Osteocyte (in vitro differentiated cells): ENCODE measurements at places on chromosomes 5 and 9. TPM values are rescaled to one million over a fixed set of nuclear protein-coding genes. Genes with fewer than 3 reads are reported as not detected.
A peak's percentile ranks its signal among the peaks of the same experiment; 100 is the strongest.

GRCh38 chr5:113145757-113146387, 169.3 kb downstream of the DCP2 start:
- peaks cover 2% of the 10 kb centered on the region for H3K36me3 ChIP-seq
- H3K4me3 ChIP-seq, result no peak overlapping the region
- H3K4me1 ChIP-seq, result peaks cover 6% of the 10 kb centered on the region
- no peak overlapping the region for H3K27ac ChIP-seq

DNA sequence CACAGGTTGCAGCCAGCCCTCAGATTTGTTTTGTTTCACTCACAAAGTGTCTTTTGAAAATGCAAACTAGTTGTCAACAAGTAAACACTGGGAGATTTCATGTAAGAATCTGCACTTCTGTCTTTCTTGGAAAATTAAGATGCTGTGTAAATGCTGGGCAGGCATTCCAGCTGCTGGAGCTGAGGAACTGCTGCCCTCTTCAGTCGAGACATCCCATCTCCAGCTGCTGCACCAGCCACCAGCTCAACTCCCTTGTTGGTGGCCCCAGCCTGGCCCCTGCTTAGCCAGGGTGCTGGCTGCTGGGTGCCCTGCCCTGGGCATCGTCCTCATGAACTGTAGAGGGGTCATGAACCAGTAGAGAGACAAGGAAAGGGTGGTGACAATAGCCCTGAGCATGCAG, 33.1 kb upstream of the AFAP1L1 start:
- H3K4me1 ChIP-seq, result no peaks in the 10 kb centered on the region
- H3K27me3 ChIP-seq, result peaks cover 35% of the 10 kb centered on the region
- no peak overlapping the region for H3K4me3 ChIP-seq
- DNase-seq, result no peak
- H3K36me3 ChIP-seq, result no peaks in the 10 kb centered on the region
- H3K27ac ChIP-seq, result no peak overlapping the region

GRCh38 chr5:111691914-111692313, 65.1 kb downstream of the NREP start:
- no peak overlapping the region for H3K27ac ChIP-seq
- H3K27me3 ChIP-seq, result no peaks in the 10 kb centered on the region
- H3K36me3 ChIP-seq, result peaks cover 2% of the 10 kb centered on the region
- H3K4me3 ChIP-seq, result no peak overlapping the region
- peaks cover 19% of the 10 kb centered on the region for H3K4me1 ChIP-seq
- DNase-seq, result no peak

DNA sequence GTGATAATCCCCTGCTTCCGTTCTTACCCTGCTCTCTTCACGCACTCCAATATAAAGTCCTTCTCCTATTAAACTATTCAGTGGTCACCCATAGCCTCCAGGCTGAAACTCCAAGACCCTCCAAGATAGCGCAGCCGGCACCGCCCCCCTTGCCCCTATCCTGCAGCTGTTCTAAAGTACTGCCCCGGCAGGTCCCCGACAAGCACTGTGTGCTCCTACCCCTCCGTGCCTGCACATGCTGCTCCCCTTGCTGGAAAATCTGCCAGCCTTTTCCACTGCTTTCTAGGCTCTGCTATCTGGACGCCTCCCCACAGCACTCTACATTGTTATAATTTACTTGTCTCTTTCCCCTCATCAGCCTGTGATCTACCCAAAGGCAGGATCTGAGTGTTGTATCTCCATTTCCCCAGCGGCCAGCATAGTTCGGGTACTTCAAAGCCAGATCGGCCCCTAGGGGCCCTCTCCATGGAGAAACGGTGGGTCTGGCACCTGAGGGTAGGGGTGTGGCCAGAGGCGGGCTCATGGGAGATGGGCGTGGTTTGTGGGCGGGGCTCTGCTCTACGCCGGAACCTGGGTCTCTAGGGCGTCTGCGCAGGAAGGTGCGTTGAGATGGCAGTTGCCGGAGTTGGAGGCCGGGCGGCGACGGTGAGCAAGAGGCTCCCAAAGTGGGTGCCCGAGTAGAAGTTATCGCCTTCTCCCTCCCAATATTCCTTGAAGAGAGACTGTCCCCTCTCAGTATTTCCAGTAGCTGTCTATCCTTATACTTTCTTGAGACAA, 83.5 kb upstream of the RUSC2 start:
- H3K27ac ChIP-seq, result no peak overlapping the region
- no peaks in the 10 kb centered on the region for H3K4me1 ChIP-seq
- H3K36me3 ChIP-seq, result peaks cover 13% of the 10 kb centered on the region
- H3K4me3 ChIP-seq, result no peak overlapping the region

DNA sequence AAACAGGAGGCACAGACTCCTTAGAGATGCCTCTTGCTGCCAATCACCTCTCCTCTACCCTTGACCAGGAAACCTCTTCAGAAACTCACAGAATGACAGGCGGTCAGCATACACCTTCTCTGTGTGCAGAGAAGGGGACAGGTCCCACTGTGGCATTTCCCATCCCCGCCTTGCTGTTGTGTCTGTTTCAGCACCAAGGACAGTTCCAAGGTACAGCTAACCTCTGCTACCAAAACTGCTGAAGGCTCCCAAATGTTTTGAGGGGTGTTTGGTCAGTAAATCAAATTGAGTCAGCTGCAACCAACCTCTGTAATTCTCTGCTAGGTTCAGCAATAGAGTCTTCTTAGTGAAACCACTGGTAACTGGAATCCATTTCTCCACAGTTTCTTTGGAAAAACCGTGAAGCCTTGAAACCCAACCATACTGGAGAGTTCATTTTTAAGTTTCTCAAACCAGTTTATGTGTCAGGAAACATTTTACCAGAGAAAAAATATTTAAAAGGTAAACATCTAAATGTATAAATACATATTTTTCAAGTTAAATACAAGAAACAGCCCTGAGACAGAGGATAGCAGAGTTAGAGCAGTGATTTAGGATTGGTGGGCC, 122.0 kb downstream of the DRD1 start:
- no peak for DNase-seq
- no peaks in the 10 kb centered on the region for H3K36me3 ChIP-seq
- no peaks in the 10 kb centered on the region for H3K27me3 ChIP-seq
- no peak overlapping the region for H3K4me3 ChIP-seq
- H3K27ac ChIP-seq, result no peak overlapping the region
- no peaks in the 10 kb centered on the region for H3K4me1 ChIP-seq

- DNase-seq, result peak; percentile 95
- H3K36me3 ChIP-seq, result no peaks in the 10 kb centered on the region
- no peaks in the 10 kb centered on the region for H3K27me3 ChIP-seq
- H3K4me1 ChIP-seq, result peaks cover 22% of the 10 kb centered on the region
- peak overlapping the region; percentile 83 for H3K4me3 ChIP-seq
These were observed 9.0 kb downstream of the RGS14 start for GRCh38 chr5:177366528-177367322.

- H3K27ac ChIP-seq, result no peak overlapping the region
- no peak for DNase-seq
- no peaks in the 10 kb centered on the region for H3K4me1 ChIP-seq
- H3K27me3 ChIP-seq, result no peaks in the 10 kb centered on the region
These were observed 52.1 kb downstream of the PPIC start for GRCh38 chr5:122984425-122984824.

GRCh38 chr5:133048993-133049725, 2.7 kb upstream of the HSPA4 start:
- H3K27ac ChIP-seq, result peak overlapping the region; percentile 91
- DNase-seq, result no peak

DNA sequence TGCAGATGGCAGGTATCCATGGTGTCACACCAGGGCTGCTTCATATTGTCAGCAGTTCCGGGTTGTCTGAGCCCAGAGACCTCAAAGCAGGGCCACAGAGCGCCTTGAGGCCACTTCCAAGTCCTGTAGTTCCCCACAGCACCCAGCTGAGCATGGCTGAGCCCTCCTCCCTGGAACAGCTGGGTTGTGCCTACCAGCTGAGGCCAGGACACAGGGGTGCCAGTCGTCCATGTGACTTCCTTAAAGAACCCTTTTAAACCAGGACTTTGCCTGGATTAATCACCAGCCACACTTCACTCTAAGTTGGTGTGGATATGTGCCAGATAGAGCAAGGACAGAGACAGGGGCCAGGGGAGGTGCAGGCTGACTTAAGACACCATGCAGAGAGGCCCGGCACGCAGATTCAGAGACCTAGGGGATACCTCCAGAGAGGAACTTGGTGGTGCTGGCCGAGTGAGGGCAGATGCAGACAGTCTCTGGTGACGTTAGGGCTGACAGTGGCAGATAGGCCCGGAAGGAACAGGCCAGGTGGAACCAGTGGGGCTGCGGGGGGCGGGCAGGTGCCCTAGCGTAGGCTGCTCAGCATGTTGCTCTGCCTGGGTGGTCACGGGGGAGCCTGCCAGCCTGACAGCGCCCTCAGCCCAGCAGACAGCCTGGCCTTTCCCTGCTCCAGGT, 142.7 kb downstream of the CACNA1B start:
- H3K27ac ChIP-seq, result no peak overlapping the region
- no peak for DNase-seq
- H3K27me3 ChIP-seq, result peaks cover 22% of the 10 kb centered on the region
- H3K4me1 ChIP-seq, result no peaks in the 10 kb centered on the region
- H3K36me3 ChIP-seq, result no peaks in the 10 kb centered on the region
- no peak overlapping the region for H3K4me3 ChIP-seq

GRCh38 chr9:27383524-27383923, 86.6 kb upstream of the EQTN start:
- H3K27me3 ChIP-seq, result peaks cover 12% of the 10 kb centered on the region
- H3K4me3 ChIP-seq, result no peak overlapping the region
- DNase-seq, result no peak
- H3K36me3 ChIP-seq, result no peaks in the 10 kb centered on the region
- H3K4me1 ChIP-seq, result peaks cover 19% of the 10 kb centered on the region

DNA sequence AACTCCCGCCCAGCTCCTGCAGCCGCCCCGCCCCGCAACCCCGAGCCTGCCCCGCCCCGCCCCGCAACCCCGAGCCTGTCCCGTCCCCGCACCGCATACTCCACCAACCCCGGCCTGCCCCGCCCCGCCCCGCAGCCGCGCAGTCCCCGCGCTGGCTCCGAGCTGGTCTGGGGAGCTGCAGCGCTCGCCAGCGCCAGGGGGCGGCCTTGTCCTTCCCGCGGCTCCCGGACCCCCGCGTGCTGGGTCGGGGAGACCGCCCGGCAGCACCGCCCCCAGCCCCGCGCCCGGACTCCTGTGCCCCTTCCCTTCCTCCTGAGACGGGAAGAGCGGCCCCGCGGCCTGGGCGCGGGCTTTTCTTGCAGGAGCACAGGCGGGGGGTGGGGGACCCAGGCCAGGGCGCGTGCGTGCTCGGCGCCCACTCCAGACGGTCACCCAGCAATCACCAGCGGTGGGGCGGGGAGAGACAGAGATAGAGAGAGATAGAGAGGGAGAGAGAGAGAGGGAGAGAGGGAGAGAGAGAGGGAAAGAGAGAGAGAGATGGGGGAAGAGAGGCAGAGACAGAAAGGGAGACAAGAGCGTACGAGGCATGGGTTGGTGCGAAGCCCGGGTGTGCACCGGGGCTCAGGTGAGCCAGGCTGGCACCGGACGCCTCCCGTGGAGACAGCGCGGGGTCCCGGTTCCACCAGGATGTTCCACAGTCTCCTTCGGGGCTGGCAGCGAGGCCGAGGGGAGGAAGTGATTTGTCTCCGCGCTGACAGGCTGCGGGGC, 14.7 kb upstream of the TMEM250 start:
- no peak for DNase-seq
- peak overlapping the region; percentile 48 for H3K4me3 ChIP-seq
- peaks cover 30% of the 10 kb centered on the region for H3K27me3 ChIP-seq
- H3K36me3 ChIP-seq, result no peaks in the 10 kb centered on the region

- DNase-seq, result no peak
- H3K27ac ChIP-seq, result peak overlapping the region; percentile 31
- H3K27me3 ChIP-seq, result no peaks in the 10 kb centered on the region
- H3K36me3 ChIP-seq, result no peaks in the 10 kb centered on the region
These were observed 27.5 kb upstream of the BOD1 start for GRCh38 chr5:173643964-173644363.

- peaks cover 5% of the 10 kb centered on the region for H3K36me3 ChIP-seq
- H3K27ac ChIP-seq, result peak within 1 kb of the TSS; percentile 78
- H3K4me3 ChIP-seq, result peak within 1 kb of the TSS; percentile 88
- H3K4me1 ChIP-seq, result peaks cover 10% of the 10 kb centered on the region
- no peak for DNase-seq
- no peaks in the 10 kb centered on the region for H3K27me3 ChIP-seq
These were observed at the start of gene PPP1R26 for GRCh38 chr9:135479469-135480052. Gene PPP1R26, plus strand, starts transcription at chr9:135479782. Its CDS starts 4,729 bp downstream, at chr9:135484511.

DNA sequence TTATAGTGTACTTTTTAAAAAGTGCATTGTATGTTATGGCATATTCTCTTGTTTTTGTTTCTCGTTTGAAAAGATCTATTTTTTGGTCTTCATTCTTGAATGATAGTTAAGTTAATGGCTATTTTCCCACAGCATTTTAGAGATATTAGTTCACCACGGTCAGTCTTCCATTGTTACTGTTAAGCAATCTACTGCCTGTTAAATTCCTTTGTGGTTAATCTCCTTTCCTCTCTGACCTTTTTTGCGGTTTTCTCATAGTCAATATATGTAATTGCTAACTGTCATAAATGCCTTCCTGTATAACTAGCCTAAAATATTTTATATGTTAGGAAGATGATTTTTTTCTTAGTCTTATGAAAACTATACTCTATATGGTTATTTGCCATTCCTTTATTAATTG, 250.8 kb upstream of the FBXL7 start:
- H3K27ac ChIP-seq, result peak overlapping the region; percentile 56
- peaks cover 9% of the 10 kb centered on the region for H3K36me3 ChIP-seq
- H3K4me1 ChIP-seq, result peaks cover 26% of the 10 kb centered on the region
- no peaks in the 10 kb centered on the region for H3K27me3 ChIP-seq

GRCh38 chr5:56270058-56270457, 36.9 kb upstream of the ANKRD55 start:
- H3K4me3 ChIP-seq, result no peak overlapping the region
- no peaks in the 10 kb centered on the region for H3K27me3 ChIP-seq
- DNase-seq, result no peak
- no peak overlapping the region for H3K27ac ChIP-seq

DNA sequence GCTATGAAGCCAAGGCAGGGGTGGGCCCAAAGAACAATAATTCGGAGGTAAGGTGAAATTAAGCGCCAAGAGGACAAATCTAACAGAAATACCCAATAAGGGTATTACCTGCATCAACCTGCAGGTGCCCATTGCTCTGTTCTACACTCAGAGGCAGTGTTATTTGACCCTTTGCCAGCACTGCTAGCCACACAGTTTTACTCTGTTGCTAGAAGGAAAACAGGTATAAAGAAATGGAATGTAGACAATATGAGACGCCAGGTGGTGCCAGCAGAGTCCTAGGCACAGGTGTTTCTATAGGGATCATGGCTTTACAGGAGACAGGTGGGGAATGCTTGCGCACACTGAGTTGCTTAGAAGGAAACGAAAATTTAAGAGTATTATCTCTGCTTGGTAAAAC, 201.3 kb downstream of the HTR1A start:
- no peaks in the 10 kb centered on the region for H3K4me1 ChIP-seq
- H3K27ac ChIP-seq, result no peak overlapping the region
- DNase-seq, result no peak
- H3K4me3 ChIP-seq, result no peak overlapping the region

- H3K4me3 ChIP-seq, result no peak overlapping the region
- DNase-seq, result no peak
- no peak overlapping the region for H3K27ac ChIP-seq
- no peaks in the 10 kb centered on the region for H3K36me3 ChIP-seq
- peaks cover 24% of the 10 kb centered on the region for H3K4me1 ChIP-seq
These were observed 45.4 kb downstream of the PCSK1 start for GRCh38 chr5:96387616-96388015.

- H3K27ac ChIP-seq, result no peak overlapping the region
- H3K27me3 ChIP-seq, result peaks cover 2% of the 10 kb centered on the region
- H3K4me3 ChIP-seq, result no peak overlapping the region
- H3K36me3 ChIP-seq, result no peaks in the 10 kb centered on the region
- no peaks in the 10 kb centered on the region for H3K4me1 ChIP-seq
These were observed 252.3 kb downstream of the DNAH5 start for GRCh38 chr5:13692172-13692571.

Gene FSTL4
- not detected in 2 replicates for total RNA-seq

Gene NEURL1B
- 1.5 and 1.7 TPM in 2 replicates for total RNA-seq

Gene TMEFF1
- 8.6 and 9.1 TPM in 2 replicates for total RNA-seq
